ENCODE measurements at places on chromosomes 6 and 20. TPM values are rescaled to one million over a fixed set of nuclear protein-coding genes. Genes with fewer than 3 reads are reported as not detected.

BHLHE23 gene
- polyA plus RNA-seq: not detected

DNA sequence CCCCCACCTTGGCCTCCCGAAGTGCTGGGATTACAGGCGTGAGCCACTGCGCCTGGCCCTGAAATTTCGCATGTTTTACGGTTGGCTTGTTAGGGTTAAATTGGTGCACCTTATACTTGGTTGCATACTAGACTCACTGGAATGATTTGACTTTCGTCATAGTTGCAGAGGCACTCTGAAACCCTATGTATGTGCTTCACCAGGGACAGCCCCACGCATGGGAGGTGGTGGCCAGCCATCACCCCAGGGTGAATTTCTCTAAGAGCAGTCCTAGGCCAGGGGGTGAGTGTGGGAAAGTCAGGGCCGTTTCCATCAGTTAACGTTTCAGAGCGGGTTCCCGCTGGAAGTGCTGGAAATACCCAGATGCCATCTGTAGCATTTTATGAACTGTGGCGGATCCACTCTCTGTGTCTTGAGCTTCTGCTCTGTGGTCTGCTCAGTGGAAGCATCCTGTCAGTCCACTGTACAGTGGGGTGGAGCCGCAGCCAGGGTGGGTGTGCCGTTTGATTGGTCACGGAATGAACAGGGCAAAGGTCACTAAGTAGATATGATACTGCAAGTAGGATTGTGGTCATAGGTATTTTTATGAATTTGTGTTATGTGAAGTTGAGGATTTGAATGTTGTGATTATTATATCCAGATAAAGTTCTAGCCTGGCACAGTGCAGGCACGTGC, 13.2 kb downstream of the DNAJC5 start:
- no peak for DNase-seq

TTLL9 gene
- 4.6 TPM for polyA plus RNA-seq

TBXT gene
- polyA plus RNA-seq: not detected

DNA sequence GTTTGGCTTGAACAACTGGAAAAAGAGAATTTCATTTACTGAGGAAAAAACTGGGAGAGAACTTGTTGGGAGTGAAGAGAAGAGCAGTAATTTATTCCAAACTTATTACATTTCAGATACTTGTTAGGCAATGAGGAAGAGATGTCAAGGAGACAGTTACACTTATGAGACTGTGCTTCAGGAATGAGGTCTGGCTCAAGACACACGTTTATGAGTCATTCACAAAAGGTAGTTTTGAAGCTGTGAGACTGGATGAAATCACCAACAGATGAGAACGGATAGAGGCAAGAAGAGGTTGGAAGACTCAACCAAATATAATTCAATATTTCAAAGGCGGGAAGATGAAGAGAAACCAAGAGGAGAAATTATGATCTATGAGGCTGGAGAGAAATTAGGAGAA, 70.6 kb upstream of the DEFB112 start:
- DNase-seq: no peak

- no peak for DNase-seq
Observed at GRCh38 chr6:26268659-26269402, 96.2 kb upstream of the BTN3A2 start.

- DNase-seq: no peak
Observed at GRCh38 chr20:5145365-5146098, 18.7 kb downstream of the CDS2 start.

GRCh38 chr6:63816982-63817436, 181.4 kb downstream of the PHF3 start:
- no peak for DNase-seq

BMP5 gene
- polyA plus RNA-seq: 86.7 TPM

- DNase-seq: no peak
Observed at GRCh38 chr6:142537612-142538478, 236.0 kb downstream of the ADGRG6 start.

KCNQ5 gene
- 2.3 TPM for polyA plus RNA-seq

GRCh38 chr6:166556863-166557322, 29.6 kb downstream of the RAMACL start:
- DNase-seq: no peak

All from left lung (tissue), 14 donors.